ENCODE measurements at places on chromosomes 13 and 19.
A peak's percentile ranks its signal among the peaks of the same experiment; 100 is the strongest.

DNA sequence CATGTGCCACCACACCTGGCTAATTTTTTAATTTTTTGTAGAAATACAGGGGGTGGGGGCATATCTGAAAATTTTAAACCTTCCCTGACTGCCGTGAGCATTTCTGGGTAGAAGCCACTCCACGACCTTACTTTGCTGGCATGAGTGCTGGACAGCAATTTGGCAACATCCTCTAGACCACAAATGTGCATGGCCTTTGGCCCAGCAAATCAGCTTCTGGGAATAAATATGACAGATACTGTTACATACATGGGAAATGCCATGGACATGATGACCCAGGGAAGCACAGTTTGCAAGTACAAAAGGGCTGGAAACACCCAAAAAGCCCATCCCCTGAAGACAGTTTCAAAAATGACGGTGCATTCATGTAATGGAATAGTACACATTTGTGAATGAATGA, 3.2 kb upstream of the PVR start:
- DNase-seq = no peak

GRCh38 chr19:44636439-44637389, 7.0 kb upstream of the PVR start:
- DNase-seq = no peak

GRCh38 chr13:102311901-102312300, 89.9 kb downstream of the FGF14 start:
- DNase-seq = no peak

GRCh38 chr13:86946734-86947133, 724.4 kb upstream of the SLITRK5 start:
- no peak for DNase-seq

- no peak for DNase-seq
These were observed 2.7 kb downstream of the ATP11A start for GRCh38 chr13:112692586-112692985.

DNA sequence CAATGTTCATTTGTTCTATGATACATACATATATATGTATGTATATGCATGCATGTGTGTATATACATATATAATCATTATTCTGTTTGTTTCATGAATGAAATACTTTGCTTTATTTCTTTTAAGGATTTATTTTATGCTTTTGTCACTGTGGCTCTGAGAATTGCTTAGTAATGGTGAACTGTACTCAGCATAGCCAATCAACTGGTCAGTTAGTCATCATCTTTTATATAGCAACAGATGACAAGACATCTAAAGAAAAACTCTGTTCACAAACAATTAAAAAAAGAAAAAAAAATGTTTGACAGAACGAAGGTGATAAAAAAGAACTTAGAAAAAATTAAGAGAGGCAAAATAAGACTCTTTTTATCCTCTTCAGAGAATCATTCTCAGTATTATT, 1440.3 kb downstream of the PCDH9 start:
- DNase-seq = no peak

- DNase-seq = no peak
These were observed 38.4 kb upstream of the CYP4F8 start for GRCh38 chr19:15576526-15577156.

- no peak for DNase-seq
These were observed 119.7 kb downstream of the PTPRS start for GRCh38 chr19:5220866-5221265.

GRCh38 chr19:4914736-4915501, 5.6 kb downstream of the UHRF1 start:
- DNase-seq = peak; percentile 61

GRCh38 chr13:66501181-66501580, 729.0 kb downstream of the PCDH9 start:
- no peak for DNase-seq

DNA sequence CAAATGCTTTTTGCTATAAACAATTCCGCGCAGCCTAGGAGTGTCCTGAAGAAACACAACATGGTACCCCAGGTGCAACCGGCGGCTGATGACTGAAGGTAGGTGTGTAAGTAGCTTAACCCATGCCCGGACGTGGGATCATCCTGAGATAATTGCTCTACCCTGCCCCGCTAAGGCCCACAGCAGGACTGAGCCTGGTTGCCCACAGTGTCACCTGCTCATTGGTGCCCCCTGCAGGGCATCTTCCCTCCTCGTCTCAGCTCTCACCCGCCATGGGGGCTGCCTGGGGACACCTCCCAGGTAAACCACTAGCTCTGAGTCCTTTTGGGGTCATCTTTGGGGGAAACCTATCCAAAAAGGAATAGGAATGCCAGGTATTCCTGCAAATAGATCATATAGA, 22.3 kb downstream of the TMEM161A start:
- no peak for DNase-seq

- no peak for DNase-seq
These were observed 2.8 kb upstream of the TNFSF9 start for GRCh38 chr19:6527893-6528543.

GRCh38 chr13:40540328-40541044, 126.0 kb downstream of the FOXO1 start:
- no peak for DNase-seq

Measured in stimulated activated CD4-positive, alpha-beta T cell treated with anti-CD3 and anti-CD28 coated beads, Interleukin-1b, Interleukin-23, amount 100 ng/mL, for 24 hours (primary cell).